ENCODE measurements at places on chromosomes 7 and 10. TPM values are rescaled to one million over a fixed set of nuclear protein-coding genes. Genes with fewer than 3 reads are reported as not detected.

SPDYE16 gene
- not detected for total RNA-seq

CACNB2 gene
- total RNA-seq, result 2.5 TPM

- no peak for DNase-seq
Observed at GRCh38 chr7:86745013-86745745, 101.5 kb downstream of the GRM3 start.

DNA sequence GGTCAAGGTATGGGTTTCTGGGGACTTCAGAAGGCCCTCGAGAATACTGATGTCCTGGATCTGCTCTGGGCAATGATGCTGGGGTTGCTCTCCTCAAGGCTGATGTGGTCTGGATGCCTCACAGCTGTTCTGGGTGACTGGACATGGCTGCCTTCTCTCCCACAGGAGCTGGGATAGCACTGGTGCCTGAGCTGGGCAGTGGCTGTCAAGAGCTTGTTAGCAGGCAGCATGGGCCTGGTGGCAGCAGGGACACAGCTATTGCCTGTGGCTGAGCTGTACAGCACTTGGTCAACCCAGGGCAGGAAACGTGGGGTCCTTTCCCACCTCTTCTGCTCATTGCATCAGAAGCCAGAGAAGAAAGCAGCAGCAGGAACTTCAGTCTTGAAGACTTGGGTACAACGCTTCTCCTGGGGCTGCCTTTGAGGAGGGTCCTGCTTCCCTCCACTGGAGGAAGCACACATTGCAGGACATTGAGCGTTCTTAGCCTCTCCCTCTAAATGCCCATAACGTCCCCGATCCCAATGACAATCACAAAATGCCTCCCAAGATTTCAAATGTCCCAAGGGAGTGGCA lies 13.0 kb downstream of the ADCYAP1R1 start:
- DNase-seq, result no peak

DNA sequence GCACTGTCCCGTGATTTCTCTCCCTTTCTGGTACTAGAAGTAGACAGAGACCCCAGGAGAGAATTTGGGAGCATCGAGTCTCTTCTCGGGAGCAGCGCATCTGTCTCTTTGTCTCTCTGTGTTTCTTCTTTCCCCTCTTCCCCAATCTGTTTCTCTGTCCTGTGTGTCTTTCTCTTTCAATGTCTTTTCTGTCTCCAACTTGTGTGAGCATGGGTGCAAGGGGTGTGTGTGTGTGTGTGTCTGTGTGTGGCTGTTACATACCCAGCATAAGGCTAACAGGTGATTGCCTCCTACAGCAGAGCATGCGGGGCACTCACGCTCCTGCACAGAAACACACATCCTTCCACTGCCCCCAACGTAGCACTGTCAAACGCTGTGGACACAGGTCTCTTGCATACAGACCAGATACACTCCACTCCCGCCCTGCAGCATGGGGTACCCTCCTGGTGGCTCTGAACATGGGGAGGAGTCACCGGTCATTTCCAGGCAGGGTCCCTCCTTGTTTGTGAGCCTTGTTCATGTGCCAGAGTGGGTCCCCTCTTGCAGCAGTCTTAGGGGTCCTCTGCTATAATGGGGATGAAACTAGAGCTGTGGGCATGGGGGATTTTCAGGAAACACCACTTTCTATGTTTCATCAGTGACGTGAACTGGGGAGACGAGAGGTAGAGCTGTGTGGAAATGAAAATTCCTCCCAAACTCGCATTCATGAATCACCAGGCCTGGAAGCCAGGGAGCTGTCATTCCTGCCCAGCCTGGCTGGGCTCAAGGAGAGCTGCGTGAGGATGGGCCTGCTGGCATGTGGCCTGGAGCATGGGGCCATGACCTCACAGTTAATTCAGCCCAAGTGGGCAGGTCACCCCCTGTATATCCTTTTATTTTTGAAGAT lies 980 bp downstream of the ADAMTS14 start:
- DNase-seq, result no peak
